ENCODE measurements at places on chromosomes 13 and 19.

- DNase-seq, result no peak
Observed at GRCh38 chr19:5407356-5407755, 47.9 kb upstream of the ZNRF4 start.

DNA sequence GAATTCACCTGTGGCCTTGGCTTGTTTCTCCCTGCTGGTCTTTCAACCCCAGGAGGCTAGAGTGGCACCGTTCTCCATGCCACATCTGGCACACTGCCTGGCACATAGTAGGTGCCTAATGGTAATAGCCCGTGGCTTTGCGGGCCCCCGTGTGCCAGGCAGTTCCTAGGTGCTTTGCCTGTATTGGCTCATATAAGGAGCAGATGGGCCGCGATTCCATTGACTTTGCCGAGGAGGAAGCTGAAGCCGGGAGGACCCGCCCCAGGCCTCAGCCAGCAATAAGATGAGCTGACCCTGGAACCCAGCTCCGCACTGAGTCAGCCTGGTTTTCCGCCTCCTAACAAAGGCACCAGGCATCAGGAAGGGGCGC lies 807 bp downstream of the PGLYRP1 start:
- DNase-seq, result no peak

DNA sequence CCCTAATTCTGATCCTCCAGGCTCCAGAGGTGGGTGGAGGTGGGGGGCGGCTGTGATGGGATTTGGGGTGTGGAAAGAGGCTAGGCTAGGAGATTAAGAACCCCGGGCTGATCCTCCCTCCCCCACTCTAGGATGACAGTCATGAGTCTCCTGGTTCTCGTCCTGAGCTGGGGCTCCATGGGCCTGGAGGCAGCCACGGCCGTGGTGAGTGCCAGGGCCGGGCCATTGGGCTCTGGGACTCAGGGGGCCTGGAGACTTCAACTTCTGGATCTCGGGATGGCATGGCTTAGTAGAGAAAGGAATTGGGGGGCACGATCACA lies 13.9 kb downstream of the TTYH1 start:
- no peak for DNase-seq

DNA sequence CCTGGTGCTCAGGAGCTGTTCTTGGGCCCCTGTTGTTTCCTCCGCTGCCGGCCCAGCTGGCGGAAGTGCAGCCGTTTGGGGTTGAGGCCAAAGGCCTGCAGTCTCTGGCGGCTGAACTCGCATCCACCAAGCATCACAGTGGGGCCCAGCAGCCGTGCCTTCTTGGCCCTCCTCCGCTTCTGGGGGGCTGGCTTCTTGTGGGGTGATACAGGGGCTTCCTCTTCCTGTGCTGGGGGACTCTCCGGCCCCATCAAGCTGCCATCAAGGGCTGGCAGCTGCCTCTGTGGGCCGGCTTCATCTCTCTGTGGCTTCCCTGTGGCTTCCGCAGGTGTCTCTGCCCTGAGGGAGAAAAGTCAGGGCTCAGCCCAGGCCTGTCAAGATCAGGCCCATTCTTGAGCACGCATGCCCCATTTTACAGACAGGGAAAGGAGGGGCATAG lies 10.3 kb downstream of the ATG4D start:
- peak; percentile 18 for DNase-seq

DNA sequence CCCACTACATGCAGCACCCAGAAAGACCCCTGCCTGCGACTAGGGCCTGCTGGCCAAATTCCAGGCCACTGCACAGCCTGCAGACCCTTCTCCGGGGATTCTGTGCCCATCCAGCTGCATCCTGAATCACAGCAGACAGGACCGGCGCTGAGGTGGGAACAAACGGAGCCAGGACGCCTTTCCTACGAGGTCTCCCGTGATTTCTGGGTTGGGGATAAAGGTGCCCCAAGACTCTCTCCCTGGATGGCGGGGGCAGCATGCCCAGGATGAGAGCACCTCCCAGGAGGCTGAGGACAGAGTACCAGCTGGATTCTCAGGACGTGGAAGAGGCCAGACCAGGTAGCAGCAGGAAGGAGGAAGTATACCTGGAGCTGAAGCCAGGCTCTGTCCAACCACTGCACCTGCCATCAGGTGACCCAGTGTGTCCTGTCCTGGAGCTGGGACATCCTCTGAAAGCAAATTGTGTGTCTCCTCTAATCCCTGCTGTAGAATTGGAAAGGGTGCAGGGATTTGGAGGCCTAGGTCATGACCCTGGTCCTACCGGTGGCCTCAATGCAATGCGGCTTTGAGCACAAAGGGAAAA lies 3.4 kb upstream of the FUT5 start:
- no peak for DNase-seq

DNA sequence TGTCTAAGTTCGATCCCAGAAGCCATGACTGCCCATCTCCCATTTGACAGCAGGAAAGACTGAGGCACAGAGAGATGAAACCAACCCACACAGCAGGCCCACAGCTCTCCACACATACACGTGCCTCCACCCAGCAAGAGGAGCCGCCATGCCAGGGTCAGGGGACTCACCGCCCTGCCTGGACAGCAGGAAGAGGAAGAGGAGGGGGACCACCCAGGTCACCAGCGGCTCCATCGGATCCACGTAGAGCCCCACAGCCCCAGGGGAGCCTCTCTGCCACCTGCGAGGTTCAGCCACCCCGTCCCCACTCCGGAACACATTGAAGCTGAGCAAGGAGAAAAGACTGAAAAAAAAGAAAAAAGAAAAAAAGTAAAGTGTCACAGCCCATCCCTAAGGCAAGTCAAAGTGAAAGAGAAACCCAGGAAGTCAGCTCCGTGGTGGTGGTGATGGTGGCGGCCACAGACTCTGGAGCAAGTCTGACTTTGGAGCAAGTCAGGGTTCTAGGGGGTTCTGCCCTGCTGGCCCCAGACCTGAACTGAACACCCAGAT lies at the start of gene IL12RB1:
Gene IL12RB1, minus strand, starts transcription at position 345 of the 549 bp plus-strand sequence. Its CDS starts 111 bp downstream, at position 234.
- DNase-seq, result no peak

DNA sequence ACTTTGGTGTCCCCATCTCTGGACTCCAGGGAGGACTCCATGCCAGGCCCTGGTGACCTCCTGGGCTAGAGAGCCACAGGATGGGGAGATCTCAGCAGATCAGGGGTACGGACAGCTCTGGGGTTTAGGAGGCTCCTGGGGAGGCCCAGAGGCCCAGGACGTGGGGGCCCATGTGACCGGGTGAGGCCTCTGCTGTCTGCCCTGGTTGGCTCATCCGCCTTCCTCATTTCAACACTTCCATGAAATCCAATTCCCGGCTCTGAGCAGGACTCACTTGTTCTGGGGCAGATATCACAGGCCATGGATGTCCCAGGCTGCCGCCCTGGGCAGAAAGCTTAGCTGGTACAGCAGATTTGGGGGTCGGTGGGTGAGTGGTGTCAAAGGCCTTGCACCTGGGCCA lies 1.1 kb upstream of the PRAM1 start:
- DNase-seq, result no peak

DNA sequence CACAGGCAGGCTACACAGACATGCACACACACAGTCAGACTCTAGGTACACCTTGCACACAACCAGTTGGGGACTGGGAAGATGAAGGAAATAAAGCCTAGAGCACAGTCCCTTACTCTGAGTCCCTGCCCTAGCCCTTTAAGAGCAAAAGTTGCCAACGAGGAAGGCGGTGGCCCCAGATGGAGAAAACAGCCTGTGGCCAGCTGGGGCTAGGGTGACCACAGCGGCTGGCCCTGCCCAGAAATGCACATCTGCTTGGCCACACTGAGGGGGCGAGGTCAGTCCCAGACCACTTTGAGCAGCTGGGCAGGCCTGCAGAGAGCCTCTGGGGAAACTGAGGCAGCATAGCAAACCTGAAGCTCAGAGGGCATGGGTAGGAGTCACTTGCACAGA lies 52.3 kb downstream of the PTPRS start:
- no peak for DNase-seq

DNA sequence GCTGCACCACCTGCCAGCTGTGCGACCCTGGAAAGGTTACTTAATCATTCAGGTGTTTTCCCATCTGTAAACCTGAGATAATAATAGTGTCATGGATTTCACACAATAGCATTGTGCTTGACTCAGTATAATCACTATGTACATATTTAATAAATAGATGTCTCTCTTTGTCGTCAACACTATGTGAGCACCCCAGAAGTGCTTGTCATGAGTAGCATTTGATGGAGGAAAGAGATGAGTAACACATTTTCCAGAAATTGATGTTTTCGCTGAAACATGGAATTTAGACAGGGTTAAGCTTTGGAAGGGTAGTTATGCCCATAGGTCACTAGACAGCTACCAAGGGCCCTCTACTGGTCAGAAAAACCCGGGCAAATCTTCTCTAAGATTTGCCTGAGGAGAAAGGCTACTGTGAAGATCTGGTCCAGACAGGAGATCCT lies 9.5 kb upstream of the MBNL2 start:
- DNase-seq, result peak; percentile 36

- peak; percentile 90 for DNase-seq
Observed at GRCh38 chr19:38388349-38389100, at the start of gene SPRED3. Gene SPRED3, plus strand, starts transcription at chr19:38388697. Its CDS starts 1,606 bp downstream, at chr19:38390303.

GRCh38 chr19:13902993-13903555 lies 2.8 kb downstream of the BRME1 start:
- peak; percentile 25 for DNase-seq

DNA sequence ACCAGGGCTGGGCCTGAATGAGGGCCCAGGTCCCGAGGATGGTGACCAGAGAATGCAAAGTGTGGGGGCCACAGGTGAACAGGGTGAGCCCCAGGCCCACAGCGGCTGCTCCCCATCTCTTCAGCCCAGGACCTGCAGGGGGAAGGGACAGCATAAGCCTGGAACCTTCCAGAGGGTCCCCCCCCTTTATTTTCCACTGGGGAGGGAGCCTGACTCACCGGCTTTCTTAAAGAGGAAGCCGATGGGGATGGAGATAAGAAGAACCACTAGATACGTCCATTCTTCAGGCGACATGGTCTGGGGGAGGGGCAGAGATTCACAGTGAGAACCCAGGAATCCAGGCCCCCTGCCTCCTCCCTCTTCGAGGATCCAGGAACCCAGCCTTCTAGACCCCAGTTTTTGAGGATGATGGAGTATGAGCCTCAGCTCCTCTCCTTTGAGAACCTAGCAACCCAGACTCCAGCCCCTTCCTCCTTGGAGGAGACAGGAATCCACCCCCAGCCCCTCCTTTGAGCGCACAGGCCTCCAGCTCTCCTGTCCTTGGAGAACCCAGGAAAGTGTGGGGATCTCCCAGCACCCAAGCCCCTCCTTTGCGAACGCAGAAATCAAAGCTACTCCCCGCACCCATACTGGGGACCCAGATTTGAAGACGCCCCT lies 1.0 kb downstream of the MBOAT7 start:
- no peak for DNase-seq

DNA sequence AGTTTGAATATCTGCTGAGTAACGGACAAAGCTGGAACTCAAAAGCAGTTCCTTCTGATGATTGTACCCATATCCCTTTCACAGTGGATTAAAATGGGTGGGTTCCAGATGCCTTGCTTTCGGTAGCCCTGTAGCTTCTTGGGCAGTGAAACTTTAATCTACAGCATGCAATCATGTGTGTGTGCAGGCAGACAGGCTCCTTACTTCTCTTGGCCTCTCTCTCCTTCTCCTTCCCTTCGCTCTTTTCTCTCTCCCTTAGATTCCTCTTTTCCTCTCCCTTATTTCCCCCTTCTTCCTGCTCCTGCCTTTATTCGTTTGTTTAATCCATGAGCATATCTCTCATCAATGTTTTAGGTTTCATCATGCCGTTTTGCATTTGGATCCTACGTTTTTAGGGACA lies 8.1 kb downstream of the DGKH start:
- DNase-seq, result no peak

GRCh38 chr19:45780146-45780447 lies 2.2 kb downstream of the DMPK start:
- peak; percentile 30 for DNase-seq

DNA sequence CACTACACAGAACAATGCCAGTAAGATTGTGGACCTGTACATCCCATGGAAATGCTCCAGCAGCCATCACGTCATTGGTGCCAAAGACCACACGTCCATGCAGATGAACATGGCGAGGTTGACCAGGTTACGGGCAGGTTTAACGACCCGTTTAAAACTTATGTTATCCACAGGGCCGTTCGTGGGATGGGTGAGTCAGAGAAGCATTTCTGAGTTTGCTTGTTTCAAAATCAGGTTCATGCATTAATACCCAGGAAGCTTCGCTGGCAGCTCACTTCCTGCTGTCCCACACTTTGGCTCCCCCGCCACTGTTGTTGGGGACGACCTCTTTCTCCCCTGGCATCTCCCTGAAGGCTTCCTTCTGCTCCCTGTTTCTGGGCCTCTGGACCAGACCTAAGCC lies 194.1 kb downstream of the USP12 start:
- DNase-seq, result no peak

DNA sequence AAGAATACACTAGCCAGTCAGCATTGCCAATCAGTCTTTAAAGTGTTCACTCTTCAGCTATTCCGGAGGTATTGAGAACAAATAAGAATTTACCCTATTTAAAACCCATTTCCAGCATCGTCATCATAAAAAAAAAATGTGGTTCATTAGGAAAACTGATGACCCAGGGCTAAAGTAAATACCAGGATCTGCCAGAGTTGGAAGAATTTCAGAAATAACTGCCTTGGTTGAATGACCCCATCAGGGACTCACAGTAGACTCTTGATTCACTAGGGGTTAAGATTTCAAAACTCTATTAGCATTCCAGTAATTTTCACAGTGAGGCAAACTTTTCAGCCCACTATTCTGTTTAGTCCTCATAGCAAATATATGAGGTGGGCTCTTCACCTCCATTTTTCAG lies 377.0 kb downstream of the ITGBL1 start:
- DNase-seq, result no peak

DNA sequence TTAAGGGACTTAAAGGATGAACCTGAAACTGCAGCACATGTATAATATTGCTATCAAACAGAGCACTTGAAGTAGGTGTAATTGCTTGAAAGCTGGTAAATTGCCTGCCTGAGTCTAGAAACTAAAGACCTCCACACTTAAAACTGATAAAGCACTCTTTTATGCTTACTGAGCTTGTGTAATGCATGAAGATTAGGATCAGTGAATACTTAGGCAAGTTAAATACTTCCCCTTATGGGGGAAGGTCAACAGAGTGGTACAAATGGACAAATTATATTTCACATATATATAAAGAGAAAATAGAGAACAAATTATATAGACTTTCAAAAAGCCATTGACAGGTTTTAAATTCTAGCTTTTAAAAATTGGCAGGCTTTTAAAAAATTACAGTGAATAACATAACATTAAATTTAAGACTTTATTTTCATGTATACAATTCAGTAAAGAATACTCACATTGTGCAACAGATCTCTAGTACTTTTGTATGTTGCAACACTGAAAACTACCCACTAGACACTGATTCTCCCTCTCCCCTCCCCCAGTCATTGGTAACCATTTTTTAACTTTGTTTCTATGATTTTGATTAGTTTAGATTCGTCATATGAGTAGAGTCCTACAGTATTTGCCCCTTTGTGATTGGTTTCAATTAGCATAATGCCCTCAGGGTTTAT lies 23.9 kb downstream of the PIBF1 start:
- DNase-seq, result no peak

GRCh38 chr13:108030769-108031168 lies 184.6 kb downstream of the LIG4 start:
- no peak for DNase-seq

DNA sequence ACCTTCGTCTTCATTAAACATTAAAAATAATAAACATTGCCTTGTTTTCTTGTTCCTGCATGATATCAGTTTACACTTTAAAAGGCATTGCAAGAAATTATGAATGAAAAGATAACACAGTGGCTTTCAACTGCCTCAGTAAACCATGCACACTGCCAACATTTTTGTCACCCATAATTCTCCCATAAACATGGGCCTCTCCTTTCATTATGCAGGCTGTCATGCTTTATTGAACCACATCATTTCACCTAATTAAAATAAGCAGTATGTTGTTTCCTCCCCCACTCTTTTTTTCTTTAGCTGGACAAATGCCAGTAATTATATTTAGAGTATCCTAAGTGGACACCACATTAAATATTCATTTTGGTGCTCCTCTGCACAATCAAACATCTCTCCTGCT lies 1566.5 kb upstream of the SLC10A2 start:
- peak; percentile 58 for DNase-seq
